M059J (cell line): ENCODE measurements at places on chromosomes 13 and 19. TPM values are rescaled to one million over a fixed set of nuclear protein-coding genes. Genes with fewer than 3 reads are reported as not detected.

GRCh38 chr13:24341439-24341838, 32.1 kb downstream of the C1QTNF9 start:
- DNase-seq, result peak; percentile 5

DNA sequence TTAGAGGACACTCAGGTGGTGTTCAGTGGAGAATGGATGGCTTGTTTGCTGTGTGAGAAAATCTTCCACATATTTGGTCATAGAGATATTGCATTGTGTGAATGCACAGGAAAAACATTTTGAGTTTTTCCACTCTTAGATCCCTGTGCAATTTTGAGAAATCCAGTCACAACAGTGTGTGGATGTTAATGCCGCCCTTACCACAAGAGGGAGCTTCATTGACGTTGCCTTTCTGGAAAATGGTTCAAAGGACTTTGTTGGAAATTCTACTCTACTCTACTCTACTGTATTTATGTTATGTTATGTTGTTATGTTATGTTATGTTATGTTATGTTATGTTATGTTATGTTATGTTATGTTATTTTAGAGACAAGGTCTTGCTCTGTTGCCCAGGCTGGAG, 13.4 kb downstream of the ZNF20 start:
- DNase-seq, result no peak

DNA sequence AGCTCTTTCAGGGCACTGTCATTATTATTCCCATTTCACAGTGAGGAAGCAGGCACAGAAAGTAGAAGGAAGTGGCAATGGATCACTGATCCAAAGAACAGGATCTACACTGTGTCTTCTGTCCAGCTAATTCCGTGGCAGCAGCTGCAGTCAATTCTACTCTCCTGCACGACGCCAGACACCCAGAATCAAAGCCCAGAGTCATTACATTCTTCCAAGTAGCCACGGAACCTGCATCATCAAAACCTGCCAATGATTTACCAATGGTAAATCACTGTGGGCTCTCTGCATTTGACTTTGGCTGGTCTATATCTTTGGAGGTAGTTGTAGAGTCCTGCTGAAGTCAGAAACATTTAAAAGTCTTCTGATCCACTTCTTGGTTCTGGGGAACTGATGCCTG, 767.7 kb downstream of the LIG4 start:
- no peak for DNase-seq

- peak; percentile 40 for DNase-seq
Measured at GRCh38 chr19:46571495-46571894, 29.6 kb upstream of the CALM3 start.

The CRX gene
- not detected in 2 replicates for total RNA-seq

The DCT gene
- total RNA-seq, result not detected in 2 replicates

- DNase-seq, result no peak
Measured at GRCh38 chr13:66675620-66676019, 554.5 kb downstream of the PCDH9 start.

The TPTE2 gene
- total RNA-seq, result not detected in 2 replicates

The PRR36 gene
- total RNA-seq, result not detected in 2 replicates

The ZNF677 gene
- 6.4 and 7.7 TPM in 2 replicates for total RNA-seq

DNA sequence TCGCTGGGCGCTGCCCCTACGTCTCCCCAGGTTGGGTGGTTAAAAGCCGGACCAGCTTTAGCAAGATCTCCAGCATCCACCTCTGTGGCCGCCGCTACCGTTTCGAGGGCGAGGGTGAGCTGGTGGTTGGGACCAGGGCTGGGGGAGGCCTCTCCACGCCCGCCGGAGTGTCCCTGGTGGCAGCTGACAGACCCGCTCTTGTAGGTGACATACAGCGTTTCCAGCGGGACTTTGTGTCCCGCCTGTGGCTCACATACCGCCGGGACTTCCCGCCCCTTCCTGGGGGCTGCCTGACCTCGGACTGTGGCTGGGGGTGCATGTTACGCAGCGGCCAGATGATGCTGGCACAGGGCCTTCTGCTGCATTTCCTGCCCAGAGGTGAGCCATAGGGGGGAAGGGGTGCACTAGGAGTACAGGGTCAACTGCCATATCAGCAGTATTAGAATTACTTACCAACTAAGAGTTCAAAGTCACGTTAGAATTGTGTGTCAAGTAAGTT, 1.1 kb downstream of the ATG4D start:
- no peak for DNase-seq

- DNase-seq, result no peak
Measured at GRCh38 chr19:1524287-1524971, 552 bp downstream of the PLK5 start.

DNA sequence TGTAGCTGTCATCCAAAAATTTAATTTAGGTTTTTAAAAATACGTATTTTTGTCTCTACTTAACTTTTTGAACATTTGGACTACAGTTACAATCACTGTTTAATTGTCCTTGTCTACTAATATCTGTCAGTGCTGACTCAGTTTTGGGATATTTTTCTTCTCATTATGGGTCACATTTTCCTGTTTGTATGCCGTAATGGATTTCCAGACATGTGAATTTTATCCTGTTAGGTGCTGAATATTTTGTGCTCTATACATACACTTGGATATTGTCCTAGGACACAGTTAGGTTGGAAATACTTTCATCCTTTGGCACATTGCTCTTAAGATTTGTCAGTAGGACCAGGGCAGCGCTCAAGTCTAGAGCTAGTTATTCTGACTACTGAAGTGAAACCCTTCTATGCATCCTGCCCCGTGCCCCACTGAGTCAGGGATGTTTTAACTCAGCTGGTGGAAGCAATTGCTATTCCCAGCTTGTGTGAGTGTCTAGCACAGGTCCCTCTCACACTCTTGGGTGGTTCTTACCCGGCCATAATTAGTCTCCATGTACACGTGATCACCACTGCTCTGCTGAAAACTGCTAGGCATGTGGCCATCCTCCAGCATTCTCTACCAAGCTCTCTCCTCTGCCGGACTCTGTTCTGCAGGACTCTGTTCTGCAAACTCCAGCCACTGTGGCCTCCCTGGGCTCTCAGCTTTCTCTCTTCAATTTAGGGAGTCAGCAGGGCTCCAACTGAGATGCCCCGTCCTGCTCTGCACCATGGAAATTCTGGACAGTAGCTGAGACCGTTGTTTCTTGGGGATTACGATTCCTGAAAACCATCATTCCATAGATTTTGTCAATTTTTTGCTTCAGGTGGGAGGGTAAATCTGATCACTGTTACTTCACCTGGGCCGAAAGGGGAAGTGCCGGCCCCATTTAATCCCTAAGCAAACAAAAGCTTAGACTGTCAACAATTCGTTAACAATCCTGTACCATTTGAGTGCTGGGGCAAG, 11.1 kb downstream of the PROZ start:
- no peak for DNase-seq

The EVI5L gene
- total RNA-seq, result 20.7 and 29.2 TPM in 2 replicates

The ERF gene
- total RNA-seq, result 34.6 and 42.1 TPM in 2 replicates

- no peak for DNase-seq
Measured at GRCh38 chr13:50396001-50396400, 380.8 kb downstream of the KCNRG start.

DNA sequence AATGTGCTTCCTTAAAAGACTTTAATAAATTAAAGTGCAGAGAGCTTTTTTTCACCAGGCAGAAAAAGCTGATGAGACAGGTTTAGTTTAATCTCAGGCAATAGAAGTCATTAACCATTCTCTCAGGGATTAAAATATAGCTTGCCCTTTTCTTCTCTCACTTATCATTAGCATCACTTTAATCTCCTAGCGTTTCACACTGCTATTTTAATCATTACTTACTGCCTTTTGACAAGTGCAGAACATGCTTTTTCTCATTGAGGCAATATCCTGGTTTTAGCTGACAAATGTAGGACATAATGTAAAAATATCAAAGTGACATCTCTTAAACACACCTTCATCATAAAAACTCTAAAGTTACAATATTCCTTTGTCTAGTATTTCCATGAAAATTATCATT, 94.6 kb downstream of the DACH1 start:
- no peak for DNase-seq

- peak; percentile 11 for DNase-seq
Measured at GRCh38 chr13:76993021-76993420, 1.1 kb downstream of the CLN5 start.

The SOX1 gene
- total RNA-seq, result not detected in 2 replicates

DNA sequence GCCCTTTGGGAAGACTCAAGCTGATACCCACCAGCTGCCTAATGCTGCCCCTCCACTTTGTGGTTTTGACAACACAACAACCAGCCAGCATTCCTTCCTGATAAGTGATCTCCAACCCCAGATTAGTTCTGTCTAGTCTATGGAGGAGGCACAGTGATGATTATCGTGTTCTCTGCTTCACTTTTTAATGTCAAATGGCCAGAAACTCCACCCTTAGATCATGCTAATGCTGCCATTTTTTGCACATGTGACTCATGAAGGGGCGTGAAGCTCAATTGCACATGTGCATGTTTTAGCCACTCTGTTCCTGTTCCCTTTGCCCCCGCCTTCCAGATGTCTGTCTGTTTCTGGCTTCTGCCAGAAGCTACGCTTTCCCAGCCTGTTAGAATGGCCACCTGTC, 199.8 kb downstream of the COG6 start:
- peak; percentile 29 for DNase-seq

The NECTIN2 gene
- total RNA-seq, result 136 and 161 TPM in 2 replicates

GRCh38 chr19:29644210-29644609, 21.1 kb upstream of the PLEKHF1 start:
- no peak for DNase-seq

DNA sequence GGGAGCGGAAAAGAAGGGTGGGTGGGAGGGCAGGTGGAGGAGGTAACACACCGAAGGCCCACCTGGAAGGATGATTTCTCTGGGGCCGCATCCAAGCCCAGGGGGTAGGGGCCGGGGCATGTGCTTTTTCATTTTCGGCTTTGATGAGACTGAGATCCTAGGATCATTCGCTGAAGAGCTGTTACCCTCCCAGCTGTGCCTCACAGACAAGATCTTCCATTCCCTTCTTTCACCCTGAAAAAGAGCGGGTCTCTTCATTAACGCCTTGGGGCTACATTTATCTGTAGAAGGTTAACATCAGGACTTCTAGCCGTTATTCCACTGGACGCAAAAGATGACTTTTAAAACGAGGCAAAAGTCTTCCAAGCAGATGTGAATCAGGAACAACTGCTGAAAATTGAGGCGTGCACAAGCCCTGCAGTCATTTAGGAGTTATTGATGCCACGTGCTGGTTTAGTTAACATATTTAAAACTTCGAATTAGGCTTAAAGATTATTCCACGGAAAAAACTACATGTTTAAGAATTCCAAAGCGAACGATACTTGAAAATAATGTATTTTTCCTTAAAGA, 1.1 kb downstream of the LMO7 start:
- DNase-seq, result peak; percentile 33

DNA sequence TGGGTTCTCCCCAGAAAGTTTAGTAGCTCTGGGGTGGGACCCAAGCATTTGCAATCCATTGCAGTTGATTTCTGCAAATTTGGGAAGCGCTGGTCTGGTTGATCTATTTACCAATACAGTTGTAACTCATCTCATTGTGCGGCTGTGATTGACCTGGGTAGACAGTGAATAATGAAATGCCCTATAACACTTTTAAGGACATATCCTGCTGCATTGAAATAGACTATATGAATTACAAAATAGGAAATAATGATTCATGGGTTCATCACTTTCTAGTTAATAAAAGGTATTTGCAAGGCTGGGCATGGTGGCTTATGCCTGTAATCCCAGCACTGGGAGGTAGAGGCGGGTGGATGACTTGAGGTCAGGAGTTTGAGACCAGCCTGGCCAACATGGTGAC, 59.0 kb upstream of the FARP1 start:
- DNase-seq, result no peak

DNA sequence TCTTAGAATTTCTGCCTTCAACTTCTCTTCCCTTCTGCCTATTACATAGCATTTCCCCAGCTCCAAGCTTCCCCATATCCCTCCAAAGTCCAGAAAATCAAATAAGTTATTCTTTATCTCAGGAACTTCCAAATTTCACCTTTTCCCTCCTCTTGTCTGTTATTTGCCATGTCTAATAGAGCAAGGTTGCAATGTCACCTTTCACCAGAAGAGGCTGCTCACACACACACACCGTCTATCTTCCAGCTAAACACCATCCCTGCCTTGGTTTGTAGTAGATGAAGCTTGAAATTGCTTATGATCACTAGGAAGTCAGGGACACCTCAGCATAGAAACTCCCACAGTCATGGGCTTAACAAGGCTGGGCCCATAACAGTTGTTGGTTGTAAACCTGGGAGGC, 48.4 kb downstream of the ZNRF4 start:
- DNase-seq, result no peak

DNA sequence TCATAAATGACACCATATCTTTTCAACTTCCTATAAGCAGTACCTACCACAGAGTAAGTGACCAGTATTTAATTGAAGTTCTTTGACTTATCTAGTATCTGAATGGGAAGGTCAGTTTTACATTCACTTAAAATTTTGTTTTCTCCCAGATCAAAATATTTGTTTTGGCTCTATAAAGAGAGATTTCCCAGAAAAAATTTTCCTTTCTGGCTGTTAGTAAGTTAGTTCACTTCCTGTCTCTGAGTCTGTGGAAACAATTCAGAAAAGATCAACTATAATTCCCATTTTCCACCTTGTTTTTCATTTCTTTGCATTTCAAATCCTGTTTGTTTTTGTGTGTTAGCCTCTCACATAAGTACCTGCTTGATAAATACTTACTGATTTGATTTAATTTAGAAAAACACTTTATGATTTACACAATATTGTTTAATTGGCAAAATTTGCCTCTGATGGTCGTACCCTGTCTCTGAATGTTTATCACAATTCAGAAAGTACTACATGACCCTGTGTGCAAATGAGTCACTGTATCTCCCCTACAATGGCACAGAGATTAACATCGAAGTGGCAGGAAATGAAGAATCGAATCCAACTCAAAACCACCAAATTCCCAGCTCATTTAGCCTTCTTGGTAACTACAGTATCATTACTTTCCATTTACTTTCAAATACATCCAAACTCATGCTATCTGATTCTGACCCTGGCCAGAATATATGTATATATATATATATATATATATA, 15.4 kb upstream of the MED4 start:
- DNase-seq, result peak; percentile 76

- DNase-seq, result peak; percentile 98
Measured at GRCh38 chr19:51799034-51799773, 4.2 kb downstream of the FPR3 start.

DNA sequence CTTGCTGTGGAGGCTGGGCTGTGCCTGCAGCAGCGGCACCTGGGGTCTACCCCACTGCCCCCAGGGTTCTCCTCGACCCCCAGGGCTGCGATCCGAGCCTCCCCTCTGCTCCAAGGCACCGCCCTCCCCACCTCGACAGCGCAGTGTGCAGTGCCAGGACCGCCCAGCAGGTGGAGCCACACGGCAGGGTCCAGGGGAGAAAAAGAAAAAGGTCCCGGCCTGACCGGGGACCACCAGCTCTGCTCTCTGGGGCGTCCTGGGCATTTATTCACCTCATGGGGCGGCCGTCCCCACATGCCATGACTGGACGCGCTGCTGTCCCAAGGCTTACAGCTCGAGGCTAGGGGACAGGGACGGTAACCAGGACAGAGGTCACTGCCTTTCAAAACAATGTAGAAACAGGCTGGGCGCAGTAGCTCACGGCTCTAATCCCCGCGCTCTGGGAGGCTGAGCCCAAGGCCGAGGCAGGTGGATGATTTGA, 10.6 kb downstream of the REXO1 start:
- no peak for DNase-seq

The NLRP9 gene
- total RNA-seq, result not detected in 2 replicates

The ZNF439 gene
- 9.4 and 18.3 TPM in 2 replicates for total RNA-seq
